ENCODE measurements at places on chromosomes 5 and 9.

DNA sequence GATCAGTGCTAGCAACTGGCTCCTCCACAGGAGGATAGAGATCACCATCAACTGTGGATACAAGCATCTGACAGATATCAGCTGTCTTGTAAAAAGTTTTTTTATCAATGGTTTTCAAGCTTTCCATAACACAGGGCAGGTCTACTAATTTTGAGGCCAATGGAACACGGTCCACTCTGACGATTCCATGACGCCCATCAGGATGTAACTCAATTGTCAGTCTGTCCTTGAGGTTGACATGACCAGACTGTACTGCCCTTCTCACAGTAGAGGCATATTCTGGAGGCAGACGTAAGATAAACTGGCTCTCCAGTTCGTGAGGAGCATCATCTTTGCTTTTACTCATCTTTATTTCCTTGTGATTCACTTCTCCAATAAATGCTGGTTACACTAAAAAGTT lies 885 bp downstream of the TAF7 start:
- DNase-seq, result no peak

DNA sequence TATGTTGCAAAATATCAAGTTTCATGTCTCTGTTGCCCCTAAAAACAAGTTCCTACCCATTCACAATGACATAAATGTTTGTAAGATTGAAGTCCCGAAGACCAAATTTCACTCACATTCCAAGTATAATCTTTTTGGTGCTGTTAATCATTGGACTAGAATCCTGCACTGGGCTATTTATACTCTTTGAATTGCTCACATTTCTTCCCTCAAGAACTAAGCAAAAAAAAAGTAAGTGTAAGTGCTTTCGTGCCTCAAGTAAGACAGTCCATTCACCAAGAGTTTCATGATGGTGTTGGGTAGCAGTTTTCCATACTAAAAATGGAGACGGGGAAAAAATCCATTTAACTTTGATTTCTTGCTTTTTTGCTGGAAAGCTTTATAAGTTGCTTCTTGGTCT lies 242.3 kb downstream of the EBF1 start:
- no peak for DNase-seq

GRCh38 chr5:59661954-59662615 lies 231.4 kb downstream of the PDE4D start:
- DNase-seq, result no peak

DNA sequence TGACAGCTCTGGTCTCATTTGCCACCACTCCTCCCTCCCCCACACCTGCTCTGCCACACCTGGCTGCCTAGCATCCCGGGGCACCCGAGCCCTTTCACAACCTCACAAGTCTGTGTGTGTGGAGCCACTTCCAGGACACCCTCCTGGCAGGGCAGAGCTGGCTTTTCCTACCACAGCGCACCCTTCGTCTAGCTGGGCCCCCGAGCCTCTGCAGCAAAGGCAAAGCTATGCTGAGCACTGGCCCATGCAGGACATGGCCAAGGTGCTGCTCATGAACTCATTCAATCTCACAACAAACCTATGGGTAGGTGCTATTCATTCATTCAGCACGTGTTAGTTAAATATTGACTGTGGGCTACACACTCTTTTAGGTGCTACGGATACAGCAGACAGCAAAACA lies 43.4 kb downstream of the DUSP1 start:
- no peak for DNase-seq
